GM12865 (cell line): ENCODE measurements at places on chromosomes 11 and 22.

- DNase-seq: no peak
Measured at GRCh38 chr22:26558248-26558895, 31.6 kb downstream of the TPST2 start.

GRCh38 chr22:19802894-19803735 is 42.5 kb downstream of the TBX1 start:
- no peak for DNase-seq

DNA sequence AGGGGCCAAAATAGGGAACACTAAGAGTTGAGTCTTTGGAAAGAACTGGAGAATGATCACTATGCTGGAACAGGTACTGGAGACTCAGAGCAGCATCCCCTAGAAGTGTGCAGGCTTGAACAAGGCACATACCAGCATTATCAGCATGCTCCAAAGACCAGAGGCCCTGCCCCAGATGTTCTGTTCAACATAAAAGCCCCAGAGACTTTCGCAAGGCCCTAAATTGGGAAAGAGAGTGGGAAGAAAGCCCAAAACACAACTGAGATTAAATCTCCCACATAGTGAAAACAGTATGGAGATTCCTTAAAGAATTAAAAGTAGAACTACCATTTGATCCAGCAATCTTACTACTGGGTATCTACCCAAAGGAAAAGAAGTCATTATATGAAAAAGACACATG is 9.4 kb downstream of the CNGA4 start:
- DNase-seq: no peak

DNA sequence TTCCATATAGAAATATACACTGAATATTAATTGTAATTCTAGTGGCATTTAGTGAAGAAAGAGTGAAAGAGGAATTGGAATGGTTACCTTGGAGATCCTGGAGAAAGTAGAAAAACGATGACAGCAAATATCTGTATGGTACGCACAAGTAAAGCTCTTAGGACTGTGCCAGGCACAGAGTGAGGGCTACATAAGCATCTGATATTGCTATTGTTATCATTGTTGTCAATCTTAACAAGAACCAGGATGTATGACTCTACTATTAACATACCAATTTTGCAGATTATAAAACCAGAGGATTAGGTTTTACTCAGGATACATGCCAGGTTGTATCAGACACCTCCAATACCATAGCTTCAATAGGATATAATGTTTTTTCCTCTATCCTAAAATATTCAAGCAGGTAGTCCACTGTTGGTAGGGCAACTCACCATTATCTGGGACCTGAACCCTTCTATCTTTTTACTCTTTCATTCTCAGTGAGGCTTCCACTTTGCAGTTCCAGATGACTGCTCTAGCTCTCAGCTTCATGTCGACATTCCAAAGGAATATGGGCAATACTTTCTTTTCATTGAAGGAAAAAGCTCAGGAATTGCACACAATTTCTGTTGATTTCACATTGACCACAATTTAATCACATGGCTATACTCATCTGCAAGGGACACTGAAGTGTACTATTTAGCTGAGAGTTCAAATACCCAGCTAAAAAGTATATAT is 73.2 kb downstream of the RAB38 start:
- DNase-seq: no peak

DNA sequence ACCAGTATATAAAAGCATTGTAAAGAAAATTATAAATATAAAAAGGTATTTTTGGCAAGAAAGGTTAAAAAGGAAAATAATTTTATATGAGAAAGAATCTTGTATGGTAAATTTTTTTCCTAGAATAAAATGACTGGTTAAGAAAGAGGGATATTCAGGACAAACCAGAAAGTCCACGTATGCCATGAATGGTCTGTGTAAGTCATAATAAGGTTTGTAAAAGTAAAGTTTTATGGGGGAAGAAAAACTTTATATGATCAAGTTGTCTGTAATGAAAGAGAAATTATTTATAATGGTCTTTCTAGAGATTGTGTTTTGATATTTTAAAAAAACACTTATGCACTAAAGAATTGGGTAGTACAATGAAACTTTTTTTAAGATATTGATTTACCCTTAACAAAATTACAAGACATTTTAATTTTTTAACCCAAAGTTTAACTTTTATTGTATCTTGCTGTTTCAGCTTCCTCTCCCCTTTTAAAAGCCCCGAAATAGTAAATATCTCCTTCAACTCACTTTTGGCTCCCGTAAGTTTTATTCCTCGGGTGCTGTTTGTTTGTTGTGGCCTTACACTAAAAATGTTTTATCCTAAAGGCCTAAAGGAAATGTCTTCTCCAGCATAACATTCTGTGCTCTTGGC is 47.7 kb downstream of the AMOTL1 start:
- DNase-seq: no peak

DNA sequence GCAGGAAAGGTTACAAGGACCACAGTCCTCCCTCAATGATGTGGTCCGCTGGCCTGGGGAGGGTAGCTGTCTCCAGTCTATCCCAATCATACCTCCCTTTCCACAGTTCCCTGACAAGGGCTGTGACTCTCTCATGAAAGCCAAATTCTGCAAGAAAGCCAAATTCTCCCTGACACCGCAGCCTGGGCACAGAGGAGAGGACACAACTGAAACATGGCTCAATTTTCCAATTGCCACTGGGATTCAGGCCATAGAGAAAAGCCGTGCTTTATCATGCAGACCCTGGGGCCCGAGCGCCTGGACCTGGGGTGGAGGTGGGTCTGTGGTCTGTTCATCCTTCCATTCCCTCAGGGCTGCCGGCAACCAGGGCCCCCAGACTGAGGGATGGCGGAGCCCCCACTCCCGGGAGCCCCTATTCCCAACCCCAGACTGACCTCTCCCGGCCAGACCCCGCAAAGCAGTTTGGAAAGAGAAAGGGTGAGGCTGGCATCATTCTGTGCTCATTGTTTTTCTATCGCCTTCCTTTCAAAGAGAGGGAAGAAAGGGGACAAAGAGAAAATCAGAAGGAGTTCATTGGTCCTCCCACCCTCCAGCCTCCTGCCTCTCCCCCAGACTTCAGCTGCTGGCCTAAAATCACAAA is 239.5 kb downstream of the BUD13 start:
- no peak for DNase-seq

- DNase-seq: no peak
Measured at GRCh38 chr22:22752556-22753477, 108.4 kb downstream of the GGTLC2 start.

DNA sequence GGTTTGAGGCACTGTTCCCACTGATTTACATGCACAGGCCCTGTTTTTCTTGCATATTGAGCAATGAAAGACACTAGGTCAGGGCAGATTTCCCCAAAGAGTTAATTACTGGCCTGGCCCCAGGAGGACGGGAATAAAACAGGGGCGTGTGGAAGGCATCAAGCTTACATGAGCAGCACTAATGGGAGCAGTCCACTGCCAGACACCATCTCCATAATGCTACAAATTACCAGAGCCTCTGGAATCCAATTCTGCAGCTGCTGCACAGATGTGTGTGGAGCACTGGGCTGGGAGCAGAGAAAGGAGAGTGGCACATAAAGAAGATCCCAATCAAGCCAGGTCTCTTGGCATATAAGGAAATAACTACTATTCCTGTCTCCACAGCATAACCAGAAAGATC is 96.9 kb downstream of the CCDC34 start:
- no peak for DNase-seq

DNA sequence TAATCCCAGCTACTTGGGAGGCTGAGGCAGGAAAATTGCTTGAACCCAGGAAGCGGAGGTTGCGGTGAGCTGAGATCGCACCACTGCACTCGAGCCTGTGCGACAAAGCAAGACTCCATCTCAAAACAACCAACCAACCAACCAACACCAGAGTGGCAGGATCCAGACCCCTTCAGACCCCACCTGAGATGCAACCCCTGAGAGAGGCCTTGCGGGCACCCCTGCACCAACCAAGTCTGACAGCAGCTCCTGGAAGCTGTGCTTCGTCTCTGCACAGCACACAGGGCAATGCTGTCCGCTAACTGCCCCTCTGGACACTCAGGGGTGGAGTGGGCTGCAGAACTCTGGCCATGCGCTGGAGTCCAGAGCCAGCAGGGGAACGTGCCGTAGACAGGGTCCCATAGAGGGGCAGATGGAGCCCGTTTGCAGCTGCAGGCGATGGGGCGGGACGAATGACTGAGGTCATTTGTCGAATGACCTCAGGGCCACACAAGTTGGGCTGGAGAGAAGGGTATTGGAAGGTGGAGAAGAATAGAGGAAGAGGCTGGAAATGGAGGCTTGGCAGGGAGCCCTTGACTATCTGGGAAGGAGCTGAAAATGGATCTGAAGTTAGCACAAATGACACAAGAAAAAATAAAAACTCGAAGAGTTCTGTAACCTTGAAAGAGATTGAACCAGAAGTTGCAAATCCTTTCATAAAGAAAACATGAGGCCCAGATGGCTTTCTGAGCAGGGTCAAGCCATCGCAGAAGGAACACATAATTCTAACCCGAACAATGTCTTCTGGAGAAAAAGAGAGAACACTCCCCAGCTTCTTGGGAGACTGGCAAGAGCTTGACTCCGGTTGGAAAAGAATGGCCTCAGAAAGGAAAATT is 199.7 kb downstream of the CTTN start:
- DNase-seq: no peak

DNA sequence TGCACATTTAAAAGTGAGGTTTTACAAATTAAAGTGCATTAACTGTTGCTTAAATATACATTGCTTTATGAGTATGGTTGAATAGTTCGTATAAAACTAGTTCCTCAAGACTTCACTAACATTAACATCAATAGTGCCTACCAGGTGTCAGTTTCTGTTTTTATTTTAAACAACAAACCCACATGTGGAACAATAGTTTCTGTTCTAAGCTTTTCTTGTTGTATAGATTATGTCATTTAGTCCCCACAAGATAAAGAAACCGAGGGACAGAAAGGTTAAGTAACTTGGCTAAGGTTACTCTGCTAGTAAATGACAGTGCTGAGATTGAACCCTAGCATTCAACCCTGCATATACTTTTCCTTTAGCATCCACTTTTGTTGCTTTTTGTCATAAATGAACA is 41.4 kb upstream of the ST14 start:
- DNase-seq: peak; percentile 62

DNA sequence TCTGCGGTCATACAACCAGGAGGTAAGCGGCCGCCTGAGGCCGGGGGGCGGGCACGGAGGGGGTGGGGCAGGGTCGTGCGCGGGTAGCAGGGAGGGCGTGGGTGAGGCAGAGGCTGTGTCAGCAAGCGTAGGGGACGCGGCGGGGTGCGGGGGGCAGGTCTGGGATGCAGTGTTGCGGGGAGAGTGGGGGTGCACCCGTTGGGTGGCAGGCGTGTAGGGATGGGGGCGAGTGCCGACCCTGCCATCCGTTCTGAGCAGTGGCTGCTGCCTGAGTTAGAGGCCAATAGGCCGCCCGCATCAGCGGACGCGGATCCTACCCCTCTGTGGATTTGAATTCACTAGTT is 1.4 kb downstream of the RIC8A start:
- DNase-seq: no peak

DNA sequence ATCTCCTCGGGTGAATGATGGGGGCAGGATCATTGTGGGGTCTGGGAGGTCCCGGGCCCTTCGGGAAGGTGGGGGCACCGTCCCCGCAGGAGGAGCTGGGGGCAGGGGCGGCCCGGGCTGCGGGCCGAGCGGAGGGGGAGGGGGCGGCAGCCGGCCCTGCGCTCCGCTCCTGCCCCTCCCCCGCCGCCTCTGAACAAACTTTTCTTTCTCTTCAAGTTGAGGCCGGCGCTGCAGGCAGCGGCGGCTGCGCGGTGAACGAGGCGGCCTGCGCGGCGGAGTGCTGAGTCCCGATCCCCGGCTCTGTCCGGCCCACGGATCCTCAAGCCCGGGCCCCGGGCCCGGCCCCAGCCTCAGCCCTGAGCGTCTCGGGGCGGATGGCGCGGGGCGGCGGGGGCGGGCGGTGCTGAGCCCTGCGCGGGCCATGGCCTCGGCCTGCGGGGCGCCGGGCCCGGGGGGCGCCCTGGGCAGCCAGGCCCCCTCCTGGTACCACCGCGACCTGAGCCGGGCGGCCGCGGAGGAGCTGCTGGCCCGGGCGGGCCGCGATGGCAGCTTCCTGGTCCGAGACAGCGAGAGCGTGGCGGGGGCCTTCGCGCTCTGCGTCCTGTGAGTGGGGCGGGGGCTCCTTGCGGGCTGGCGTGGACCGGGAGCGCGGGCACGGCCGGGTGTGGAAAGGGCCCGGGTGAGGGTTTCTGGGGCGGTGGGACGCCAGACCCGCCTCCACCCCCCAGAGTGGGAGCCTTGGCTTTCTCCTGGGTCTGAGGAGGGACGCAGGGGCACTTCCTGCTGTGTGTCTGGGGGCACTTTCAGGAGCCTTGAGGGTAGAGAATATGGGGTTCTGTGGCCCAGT is at the start of gene INPPL1:
Gene INPPL1, plus strand, starts transcription at position 204 of the 847 bp plus-strand sequence. Its CDS starts 218 bp downstream, at position 422.
- DNase-seq: peak; percentile 60

GRCh38 chr11:122724520-122724919 is 69.0 kb downstream of the UBASH3B start:
- no peak for DNase-seq
